Left cardiac atrium (tissue), 4 donors: ENCODE measurements at places on chromosomes 1 and 21. TPM values are rescaled to one million over a fixed set of nuclear protein-coding genes. Genes with fewer than 3 reads are reported as not detected.

ASTN1 gene
- 0.94 TPM for total RNA-seq

SLC1A7 gene
- total RNA-seq: 0.31 TPM

TTC34 gene
- 0.52 TPM for total RNA-seq

CD52 gene
- total RNA-seq: 14.3 TPM

CD1B gene
- not detected for total RNA-seq

KRTAP12-2 gene
- total RNA-seq: not detected

TSPAN2 gene
- 15.1 TPM for total RNA-seq

CD247 gene
- 1.1 TPM for total RNA-seq

SPRR2D gene
- not detected for total RNA-seq
